ENCODE measurements at places on chromosomes 2 and 18.

GRCh38 chr2:223884399-223884798 lies 47.0 kb upstream of the AP1S3 start:
- DNase-seq = no peak

DNA sequence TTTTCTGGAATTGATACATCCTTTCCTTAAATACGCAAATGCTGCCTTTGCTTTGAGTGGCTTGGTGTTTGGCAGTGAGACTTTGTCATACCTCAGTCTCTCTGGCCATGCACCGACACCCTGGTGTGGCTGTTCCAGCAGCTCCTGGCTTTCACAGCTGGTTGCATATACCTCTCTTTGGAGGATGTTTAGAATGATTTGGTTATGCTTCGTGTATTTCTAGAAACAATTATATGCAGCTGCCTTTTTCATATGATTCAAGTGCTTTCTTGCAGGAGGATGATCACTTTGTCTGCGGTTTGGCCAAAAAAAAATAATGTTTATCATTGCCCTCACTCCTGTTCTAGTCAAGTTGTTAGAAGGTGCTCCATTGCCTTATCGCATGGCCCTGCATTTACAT lies 95.0 kb upstream of the EML6 start:
- DNase-seq = no peak

GRCh38 chr2:122007577-122007976 lies 252.1 kb downstream of the TSN start:
- DNase-seq = no peak

DNA sequence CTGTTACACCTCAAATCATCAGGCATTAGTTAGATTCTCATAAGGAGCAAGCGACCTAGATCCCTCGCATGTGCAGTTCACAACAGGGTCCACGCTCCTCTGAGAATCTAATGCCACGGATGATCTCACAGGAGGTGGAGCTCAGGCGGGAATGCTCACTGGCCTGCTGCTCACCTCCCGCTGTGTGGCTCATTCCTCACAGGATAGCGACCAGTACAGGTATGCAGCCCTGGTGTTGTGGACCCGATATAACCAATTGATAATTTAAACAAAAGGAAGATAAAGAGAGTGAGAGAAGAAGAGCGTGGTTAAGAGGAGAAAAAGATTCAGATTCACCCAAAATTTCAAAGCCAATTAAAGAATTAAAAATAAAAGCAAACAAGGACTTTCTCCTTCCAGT lies 20.8 kb downstream of the TLK1 start:
- no peak for DNase-seq
